ENCODE measurements at places on chromosomes 3 and 15.
A peak's percentile ranks its signal among the peaks of the same experiment; 100 is the strongest.

- no peak for DNase-seq
Observed at GRCh38 chr15:53038655-53038941, 248.5 kb upstream of the ONECUT1 start.

- DNase-seq: no peak
Observed at GRCh38 chr3:150613709-150614480, 10.8 kb downstream of the SELENOT start.

- DNase-seq: no peak
Observed at GRCh38 chr3:184696697-184697096, 15.2 kb downstream of the MAGEF1 start.

DNA sequence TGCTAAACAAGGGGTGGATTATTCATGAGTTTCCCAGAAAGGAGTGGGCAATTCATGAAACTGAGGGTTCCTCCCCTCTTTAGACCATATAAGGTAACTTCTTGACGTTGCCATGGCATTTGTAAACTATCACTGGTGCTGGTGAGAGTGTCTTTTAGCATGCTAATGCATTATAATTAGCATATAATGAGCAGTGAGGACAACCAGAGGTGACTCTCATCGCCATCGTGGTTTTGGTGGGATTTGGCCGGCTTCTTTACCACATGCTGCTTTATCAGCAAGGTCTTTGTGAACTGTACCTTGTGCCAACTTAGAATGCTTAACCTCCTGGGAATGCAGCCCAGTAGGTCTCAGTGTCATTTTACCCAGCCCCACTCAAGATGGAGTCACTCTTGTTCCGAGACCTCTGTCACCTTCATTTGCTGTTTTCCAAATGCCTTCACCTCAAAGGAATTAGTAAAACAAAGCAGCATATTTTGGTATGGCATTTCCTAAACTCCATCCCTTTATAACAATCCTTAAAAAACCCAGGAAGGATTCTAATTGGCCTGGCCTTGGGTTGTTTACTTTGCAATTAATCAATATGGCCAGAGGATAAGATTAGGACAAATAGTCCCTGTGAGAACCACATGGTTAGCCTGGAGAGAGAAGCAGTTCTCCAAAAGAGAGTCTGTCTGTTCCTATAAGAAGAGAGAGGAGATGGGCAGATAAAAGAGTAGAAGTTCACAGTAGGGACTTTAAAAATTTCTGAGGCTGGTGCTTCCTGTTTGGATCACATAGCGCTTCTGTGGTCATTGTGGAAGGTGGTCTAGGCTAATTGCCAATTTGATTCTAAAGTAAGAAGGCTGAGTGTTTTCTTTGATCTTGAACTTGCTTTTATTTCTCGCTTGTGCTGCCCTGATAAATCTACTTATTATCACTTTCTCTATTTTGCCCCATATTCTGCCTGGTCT lies 155.2 kb upstream of the EOMES start:
- DNase-seq: no peak

- no peak for DNase-seq
Observed at GRCh38 chr3:143831208-143831607, 17.1 kb downstream of the SLC9A9 start.

- no peak for DNase-seq
Observed at GRCh38 chr3:168085491-168086119, 10.1 kb downstream of the GOLIM4 start.

DNA sequence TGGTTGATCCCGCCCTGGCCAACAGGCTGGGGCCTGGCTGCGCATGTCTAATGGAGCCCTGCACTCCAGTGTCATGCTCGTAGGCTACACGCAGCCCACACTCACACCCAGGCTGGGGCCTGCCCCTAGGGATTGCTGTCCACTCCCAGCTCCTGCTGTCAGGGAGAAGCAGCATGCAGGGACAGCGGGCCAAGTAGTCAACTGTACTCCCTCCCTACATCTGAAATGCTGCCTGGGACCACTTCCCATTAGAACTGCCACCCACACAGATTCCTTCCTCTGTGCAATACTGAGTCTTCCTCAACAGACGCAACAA lies 16.1 kb downstream of the ALS2CL start:
- peak; percentile 41 for DNase-seq

DNA sequence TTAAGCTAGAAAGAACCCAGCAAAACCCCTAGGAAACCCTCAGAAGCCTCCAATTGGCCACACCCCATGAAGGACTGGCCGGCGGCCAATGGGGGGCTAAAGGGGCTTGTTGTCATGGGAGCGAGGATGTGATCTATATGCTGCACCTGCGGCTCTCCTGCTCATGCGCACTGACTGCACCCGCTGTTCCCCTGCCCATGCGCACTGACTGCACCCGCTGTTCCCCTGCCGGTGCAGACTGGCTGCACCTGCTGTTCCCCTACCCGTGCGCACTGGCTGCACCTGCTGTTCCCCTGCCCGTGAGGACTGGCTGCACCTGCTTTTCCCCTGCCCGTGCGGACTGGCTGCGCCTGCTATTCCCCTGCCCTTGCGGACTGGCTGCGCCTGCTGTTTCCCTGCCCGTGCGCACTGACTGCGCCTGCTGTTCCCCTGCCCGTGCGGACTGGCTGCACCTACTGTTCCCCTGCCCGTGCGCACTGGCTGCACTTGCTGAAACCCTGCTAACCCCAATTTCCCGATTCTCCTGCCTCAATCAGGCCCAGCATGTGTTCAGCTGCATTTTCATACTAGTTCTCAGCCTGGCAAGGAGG lies 16.8 kb upstream of the MCCC1 start:
- peak; percentile 97 for DNase-seq

GRCh38 chr3:64645243-64645642 lies 42.6 kb downstream of the ADAMTS9 start:
- DNase-seq: no peak

DNA sequence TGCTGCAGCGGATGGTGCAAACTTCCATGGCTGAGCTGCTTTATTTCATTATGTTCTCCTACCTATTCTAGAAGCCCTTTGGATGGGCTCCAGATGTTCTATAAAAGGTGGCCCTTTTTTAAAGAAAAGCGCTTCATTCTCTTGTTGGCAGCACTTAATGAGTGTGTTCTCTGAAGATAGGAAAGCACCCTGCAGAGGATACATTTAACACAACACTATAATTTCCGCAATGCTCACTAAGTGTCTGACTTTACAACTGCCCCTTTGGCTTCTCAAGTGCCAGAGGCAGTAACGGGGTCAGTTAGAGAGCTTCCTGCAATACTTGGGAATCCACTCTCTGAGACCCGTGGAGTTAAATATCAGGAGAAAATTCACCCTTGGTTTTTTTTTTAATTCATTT lies 88.1 kb downstream of the MDFIC2 start:
- no peak for DNase-seq

- DNase-seq: no peak
Observed at GRCh38 chr15:78257681-78258080, 6.7 kb upstream of the DNAJA4 start.

DNA sequence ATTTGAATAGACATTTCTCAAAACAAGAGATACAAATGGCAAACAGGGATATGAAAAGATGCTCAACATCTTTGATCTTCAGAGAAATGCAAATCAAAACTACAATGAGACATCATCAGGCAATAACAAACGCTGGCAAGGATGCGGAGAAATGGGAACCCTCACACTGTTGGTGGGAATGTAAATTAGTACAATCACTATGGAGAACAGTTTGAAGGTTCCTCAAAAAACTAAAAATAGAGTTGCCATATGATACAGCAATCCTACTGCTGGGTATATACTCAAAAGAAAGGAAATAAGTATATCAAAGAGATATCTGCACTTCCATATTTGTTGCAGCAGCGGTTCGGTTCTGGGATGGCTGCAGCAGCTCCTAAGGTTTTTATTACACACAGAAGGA lies 16.8 kb upstream of the LARS2 start:
- no peak for DNase-seq

- DNase-seq: no peak
Observed at GRCh38 chr15:95247071-95247984, 1016.0 kb downstream of the MCTP2 start.

- peak; percentile 67 for DNase-seq
Observed at GRCh38 chr3:34683851-34684250, 885.4 kb downstream of the PDCD6IP start.

DNA sequence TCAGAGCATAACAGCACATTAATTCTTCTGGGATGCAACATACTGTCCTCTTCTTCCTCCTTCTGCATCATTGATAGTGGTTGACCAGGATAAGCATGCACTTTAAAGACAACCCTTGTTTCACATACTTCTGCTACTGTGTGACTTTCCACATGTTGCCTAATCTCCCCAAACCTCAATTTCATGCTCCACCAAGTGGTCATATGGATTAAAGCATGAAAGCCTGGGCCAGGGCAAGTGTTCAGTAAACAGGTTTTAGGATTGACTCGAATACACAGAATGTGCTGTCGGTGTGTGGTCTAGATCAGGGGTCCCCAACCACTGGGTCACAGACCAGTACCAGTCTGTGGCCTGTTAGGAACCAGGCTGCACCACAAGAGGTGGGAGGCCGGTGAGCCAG lies 22.5 kb upstream of the BFSP2 start:
- peak; percentile 65 for DNase-seq
